Naive B cell (primary cell): ENCODE measurements at places on chromosomes 4 and X. TPM values are rescaled to one million over a fixed set of nuclear protein-coding genes. Genes with fewer than 3 reads are reported as not detected.

TCEANC gene
- 11.4 TPM for polyA plus RNA-seq

UNC5C gene
- not detected for polyA plus RNA-seq

GRCh38 chr4:123462007-123462406, 65.4 kb downstream of the SPRY1 start:
- no peak overlapping the region for H3K27ac ChIP-seq
- H3K4me1 ChIP-seq = peaks cover 30% of the 10 kb centered on the region
- H3K27me3 ChIP-seq = no peaks in the 10 kb centered on the region
- no peaks in the 10 kb centered on the region for H3K36me3 ChIP-seq
- no peak overlapping the region for H3K4me3 ChIP-seq

DNA sequence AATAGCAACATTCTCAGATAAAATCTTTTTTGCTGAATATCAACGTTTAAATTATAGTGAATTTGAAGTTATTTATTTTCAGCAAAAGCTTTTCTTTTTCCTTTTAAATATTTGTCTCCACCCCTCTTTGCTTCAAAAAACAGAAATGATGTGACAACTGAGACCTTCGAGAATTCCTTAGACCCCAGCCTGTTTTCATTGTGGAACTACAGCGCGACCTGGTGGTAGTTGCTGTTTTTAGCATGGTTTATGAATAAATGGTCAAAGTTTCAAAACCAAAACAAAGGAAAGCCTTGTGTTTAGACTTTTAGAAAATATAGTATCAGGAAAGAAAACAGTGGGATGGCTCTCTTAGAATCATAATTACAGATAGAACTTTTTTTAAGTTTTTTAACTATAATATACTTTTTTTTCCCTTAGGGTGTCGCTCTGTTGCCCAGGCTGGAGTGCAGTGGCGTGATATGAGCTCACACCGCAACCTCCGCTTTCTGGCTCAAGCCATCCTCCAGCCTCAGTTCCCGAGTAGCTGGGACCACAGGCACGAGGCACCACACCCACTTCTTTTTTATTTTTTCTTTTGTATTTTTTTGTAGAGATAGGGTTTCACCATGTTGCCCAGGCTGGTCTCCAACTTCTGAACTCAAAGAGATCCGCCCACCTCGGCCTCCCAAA, 26.8 kb upstream of the TMEM184C start:
- H3K27me3 ChIP-seq = peaks cover 6% of the 10 kb centered on the region
- H3K27ac ChIP-seq = no peak overlapping the region
- no peaks in the 10 kb centered on the region for H3K36me3 ChIP-seq
- peak; percentile 7 for DNase-seq

DNA sequence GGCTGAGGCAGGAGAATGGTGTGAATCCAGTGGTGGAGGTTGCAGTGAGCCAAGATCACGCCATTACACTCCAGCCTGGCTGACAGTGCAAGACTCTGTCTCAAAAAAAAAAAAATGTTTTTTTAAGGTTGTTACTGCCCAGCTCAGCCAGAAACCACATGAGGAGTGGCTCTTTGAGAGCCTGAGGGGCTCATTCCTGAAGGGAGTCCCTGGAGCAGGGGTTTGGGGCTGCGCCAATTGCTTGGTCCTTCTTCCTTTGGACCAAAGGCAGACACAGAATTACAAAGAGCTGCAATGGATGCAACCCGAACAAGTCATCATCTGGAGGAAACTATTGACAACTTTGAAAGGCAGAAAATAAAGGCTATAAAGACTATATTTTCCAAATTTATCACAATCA, 60.6 kb upstream of the WWC2 start:
- H3K4me1 ChIP-seq = no peaks in the 10 kb centered on the region
- H3K36me3 ChIP-seq = peaks cover 7% of the 10 kb centered on the region
- no peak overlapping the region for H3K4me3 ChIP-seq
- H3K27me3 ChIP-seq = no peaks in the 10 kb centered on the region
- no peak overlapping the region for H3K27ac ChIP-seq

GRCh38 chr4:24229978-24230377, 340.1 kb upstream of the PPARGC1A start:
- DNase-seq = no peak
- no peaks in the 10 kb centered on the region for H3K4me1 ChIP-seq
- no peaks in the 10 kb centered on the region for H3K27me3 ChIP-seq

DNA sequence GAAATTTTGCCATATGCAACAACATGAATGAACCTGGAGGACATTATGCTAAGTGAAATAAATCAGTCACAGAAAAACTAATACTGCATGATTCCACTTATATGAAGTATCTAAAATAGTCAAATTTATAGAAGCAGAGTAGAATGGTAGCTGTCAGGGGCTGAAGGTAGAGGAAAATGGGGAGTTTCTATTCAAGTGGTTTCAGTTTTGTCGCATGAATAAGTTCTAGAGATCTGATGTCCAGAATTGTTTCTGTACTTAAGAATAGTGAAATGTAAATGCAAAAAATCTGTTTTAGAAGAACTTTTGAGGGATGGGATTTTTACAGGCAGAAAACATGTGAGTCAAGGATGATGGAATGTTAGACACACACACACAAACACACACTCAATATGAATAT, 34.1 kb downstream of the SLITRK4 start:
- no peak for DNase-seq
- no peaks in the 10 kb centered on the region for H3K36me3 ChIP-seq
- H3K27me3 ChIP-seq = no peaks in the 10 kb centered on the region

DNA sequence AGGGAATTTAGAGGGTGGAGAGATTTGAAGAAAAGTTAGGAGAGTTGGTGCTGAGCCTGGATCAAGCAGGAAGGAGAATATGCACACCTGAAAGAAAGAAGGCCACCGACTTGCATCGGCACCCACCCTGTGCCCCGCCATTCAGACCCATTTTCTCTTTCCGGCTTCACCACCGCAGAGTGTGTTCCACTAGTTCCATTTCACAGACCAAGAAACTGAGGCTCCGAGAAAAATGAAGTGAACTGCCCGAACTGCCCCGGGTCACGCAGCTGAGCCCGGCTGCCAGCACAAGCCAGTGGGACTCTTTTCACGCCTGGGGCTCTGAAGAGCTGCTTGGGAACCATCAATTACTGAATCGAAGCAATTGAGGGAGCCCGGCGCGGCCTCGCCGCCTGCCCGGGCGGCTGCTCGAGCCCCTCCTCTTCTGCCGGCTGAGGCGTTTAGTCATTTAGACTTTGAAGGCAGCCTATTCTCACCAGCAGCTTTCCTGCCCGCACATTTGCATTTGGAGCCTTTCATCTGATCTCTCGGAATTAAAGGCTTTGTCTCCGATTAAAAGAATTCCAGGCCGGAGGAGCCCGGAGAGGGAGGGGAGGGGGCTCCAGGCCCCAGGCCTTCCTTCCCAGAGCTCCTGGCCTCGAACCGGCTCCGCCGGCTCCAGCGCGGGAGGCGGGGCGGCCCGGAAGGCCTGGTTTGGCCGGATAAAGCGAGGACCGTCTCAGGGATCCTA, 140.2 kb upstream of the PJA1 start:
- H3K27ac ChIP-seq = no peak overlapping the region
- H3K36me3 ChIP-seq = no peaks in the 10 kb centered on the region
- no peak for DNase-seq
- H3K4me3 ChIP-seq = no peak overlapping the region
- peaks cover 49% of the 10 kb centered on the region for H3K27me3 ChIP-seq
- no peaks in the 10 kb centered on the region for H3K4me1 ChIP-seq

GRCh38 chrX:38636949-38637819, 75.8 kb downstream of the TSPAN7 start:
- H3K27ac ChIP-seq = no peak overlapping the region
- H3K4me3 ChIP-seq = no peak overlapping the region
- no peaks in the 10 kb centered on the region for H3K4me1 ChIP-seq
- H3K27me3 ChIP-seq = peaks cover 18% of the 10 kb centered on the region
- no peak for DNase-seq

DNA sequence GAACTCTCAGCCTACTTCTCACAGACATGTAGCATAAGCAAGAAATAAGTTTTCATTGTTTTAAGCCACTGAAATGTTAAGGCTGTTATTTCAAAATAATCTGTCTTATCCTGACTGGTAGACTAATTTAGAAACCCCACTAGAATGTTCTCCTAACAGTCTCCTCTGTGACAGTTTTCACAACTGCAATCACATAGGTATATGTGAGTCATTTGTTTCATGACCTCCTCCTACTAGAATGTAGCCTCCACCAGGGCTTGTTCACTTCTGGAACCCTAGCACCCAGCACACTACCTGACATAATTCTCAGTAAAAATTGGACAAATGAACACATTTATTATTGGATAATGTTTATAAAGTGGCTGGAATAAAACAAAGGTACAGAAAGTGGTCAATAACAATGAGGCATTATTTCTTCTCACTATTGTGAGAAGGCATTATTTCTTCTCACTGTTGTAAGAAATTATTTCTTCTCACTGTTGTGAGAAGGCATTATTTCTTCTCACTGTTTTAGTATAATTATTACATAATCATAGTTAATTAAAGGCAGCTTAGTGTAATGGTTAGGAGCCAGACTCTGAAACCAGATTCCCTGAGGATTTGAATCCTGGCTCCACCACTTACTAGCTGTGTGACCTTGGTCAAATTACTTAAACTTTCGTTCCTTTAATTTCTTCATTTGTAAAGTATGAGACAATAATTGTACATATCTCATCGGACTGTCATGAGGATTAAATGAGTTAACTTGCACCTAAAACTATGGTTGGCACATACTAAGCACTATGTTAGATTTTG, 251.5 kb downstream of the RASL11B start:
- no peak for DNase-seq
- no peak overlapping the region for H3K27ac ChIP-seq
- H3K36me3 ChIP-seq = peaks cover 18% of the 10 kb centered on the region
- peaks cover 4% of the 10 kb centered on the region for H3K4me1 ChIP-seq
- H3K4me3 ChIP-seq = no peak overlapping the region
- no peaks in the 10 kb centered on the region for H3K27me3 ChIP-seq

- DNase-seq = no peak
- no peaks in the 10 kb centered on the region for H3K4me1 ChIP-seq
- no peak overlapping the region for H3K27ac ChIP-seq
- no peak overlapping the region for H3K4me3 ChIP-seq
Measured at GRCh38 chr4:124085561-124086180, 626.9 kb downstream of the ANKRD50 start.

GRCh38 chr4:125639182-125639621, 324.4 kb downstream of the FAT4 start:
- no peaks in the 10 kb centered on the region for H3K27me3 ChIP-seq
- H3K4me1 ChIP-seq = no peaks in the 10 kb centered on the region
- no peak for DNase-seq
- no peaks in the 10 kb centered on the region for H3K36me3 ChIP-seq
- H3K4me3 ChIP-seq = no peak overlapping the region

DNA sequence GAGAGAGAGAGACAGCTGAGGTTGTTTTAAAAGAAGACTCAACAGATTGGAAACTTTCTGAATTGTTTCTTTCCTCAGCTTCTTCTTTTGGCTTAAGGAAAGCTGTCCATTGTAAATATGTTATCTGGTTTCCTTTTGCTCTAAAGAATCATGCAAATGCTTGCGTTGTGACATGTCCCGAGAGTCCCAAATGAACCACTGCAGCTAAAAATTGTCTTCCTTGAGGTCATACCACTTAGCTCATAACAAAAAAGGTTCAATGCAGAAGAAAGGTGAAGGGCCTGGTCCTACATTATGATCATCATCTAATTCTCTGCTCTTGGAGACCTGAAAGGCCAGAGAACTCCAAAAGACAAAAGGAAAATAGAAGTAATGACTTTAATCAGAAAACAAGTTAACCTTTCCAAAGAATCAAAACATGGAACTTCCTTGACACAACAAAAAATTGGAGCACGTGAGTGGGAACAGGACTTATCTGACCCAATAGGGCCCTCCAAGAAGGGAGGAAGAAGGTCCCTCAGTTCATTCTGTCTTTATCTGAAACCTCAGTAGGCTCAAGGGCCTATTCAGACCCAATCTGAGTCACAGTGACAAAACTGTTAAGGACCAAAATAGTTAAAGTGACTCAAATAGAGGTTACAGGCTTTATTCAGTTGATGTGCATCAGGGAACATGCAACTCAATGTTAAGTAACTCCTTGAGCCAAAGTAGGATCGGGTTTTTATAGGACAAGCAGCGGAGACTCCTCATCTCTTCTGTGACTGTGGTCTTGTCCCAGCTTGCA, 14.7 kb upstream of the VSIG1 start:
- no peak for DNase-seq
- no peak overlapping the region for H3K4me3 ChIP-seq
- peaks cover under 1% of the 10 kb centered on the region for H3K27me3 ChIP-seq
- no peaks in the 10 kb centered on the region for H3K4me1 ChIP-seq
- no peaks in the 10 kb centered on the region for H3K36me3 ChIP-seq
- no peak overlapping the region for H3K27ac ChIP-seq
